Foreskin keratinocyte (primary cell): ENCODE measurements at places on chromosomes 6 and 20. TPM values are rescaled to one million over a fixed set of nuclear protein-coding genes. Genes with fewer than 3 reads are reported as not detected.

DNA sequence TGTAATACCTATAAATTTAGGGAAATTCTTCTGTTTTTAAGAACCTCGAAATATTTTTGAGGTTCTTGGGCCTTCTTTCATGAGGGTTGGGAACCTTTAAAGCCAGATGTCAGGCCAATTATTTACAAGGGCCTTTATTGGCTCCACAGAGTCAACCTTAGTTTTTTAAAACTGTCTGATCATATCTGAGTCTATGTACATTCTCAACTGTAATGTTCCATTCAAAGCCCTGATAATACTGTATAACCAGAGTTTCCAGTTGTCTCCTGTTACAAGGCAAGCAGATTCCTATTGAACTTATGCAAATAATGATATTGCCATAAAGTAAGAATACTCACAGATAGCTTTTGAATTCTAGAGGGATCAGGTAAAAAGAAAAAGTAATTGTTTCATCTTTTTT lies 545.5 kb downstream of the EPM2A start:
- DNase-seq = no peak

DNA sequence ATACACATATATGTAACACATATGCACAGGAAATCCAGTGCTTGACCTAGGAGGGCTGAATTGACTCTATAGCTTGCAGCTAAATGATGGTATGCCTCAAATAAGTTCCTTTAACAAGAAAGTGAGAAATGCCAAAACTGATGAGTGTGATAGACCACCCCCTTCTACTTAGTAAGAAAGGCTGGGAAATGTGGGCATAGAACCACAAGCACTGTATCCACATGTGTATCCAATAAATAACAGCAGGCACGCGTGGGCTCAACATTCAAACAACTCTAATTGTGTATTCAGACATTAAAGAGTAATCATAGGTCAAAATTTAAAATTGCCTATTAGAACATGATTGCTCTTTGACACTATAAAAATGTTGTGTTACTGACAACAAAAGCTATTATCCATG lies 54.1 kb downstream of the FAM83B start:
- no peak for DNase-seq

GRCh38 chr6:17957498-17957897 lies 29.9 kb downstream of the KIF13A start:
- DNase-seq = peak; percentile 34

DNA sequence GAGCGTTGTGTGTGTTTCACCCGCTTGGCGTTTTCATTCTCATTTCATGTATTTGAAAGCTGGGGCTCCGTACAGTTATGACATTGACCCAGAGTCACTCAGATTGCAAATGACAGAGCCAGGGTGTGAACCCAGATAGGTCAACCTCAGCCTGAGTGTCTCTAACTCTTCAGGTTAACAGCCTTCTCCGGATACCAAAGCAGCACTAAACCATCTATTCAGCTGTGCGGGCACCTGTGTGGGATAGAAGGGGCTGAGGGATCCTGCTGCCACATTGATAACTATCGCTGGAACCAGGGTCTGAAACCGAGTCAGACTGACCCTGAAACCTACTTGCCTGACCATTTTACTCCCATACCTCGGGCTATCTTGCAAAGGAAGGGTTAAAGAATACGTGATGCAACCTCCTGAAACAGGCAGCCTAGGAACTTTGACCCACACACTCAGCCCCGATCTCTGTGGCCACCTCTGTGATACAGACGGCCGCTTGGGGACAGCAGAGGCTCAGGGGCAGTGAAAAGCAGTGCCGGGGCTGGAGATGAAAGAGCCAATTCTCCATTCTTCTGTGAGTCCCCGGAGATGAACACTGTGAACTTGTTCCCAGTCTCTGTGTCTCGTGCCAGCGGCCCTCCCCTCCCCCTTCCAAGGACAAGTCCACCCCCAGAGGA lies 233.5 kb upstream of the QKI start:
- DNase-seq = no peak

DNA sequence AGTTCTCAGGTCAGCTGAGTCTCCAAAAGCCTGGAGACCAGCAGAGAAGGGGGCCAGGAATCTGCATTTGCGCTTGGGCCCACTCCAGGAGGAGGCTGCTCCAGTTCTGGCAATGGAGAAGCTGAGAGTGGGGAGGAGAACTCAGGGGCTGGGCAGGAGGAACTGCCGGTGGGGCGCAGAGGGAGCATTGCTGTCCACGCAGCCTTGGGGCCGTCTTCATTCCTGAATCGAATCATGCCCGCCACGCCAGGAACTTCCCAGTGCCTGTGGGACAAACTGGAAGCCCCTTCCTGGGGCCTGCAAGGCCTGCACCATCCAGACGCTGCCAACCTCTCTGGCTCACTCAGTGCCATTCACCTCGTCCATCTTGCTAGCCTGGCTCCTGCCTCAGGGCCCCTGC lies 16.9 kb downstream of the RAB44 start:
- no peak for DNase-seq

- no peak for DNase-seq
These were observed 337.9 kb upstream of the JAG1 start for GRCh38 chr20:11011653-11012052.

DNA sequence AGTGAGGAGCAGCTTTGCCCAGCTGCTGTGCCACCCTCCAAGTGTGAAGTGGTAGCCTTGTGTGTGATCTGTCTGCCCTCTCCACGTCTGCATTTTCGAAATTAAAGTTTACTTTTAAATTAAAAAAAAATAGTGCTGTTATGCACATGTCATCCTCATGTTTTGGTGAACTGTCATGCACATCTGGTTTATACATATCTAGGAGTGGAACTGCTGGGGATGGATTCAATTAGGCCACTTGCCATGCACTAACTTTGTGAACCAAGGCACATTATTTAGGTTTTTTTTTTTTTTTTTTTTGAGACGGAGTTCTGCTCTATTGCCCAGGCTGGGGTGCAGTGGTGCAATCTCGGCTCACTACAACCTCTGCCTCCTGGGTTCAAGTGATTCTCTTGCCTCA lies 3.6 kb downstream of the GTSF1L start:
- DNase-seq = no peak

GRCh38 chr20:36421641-36422040 lies 115.5 kb downstream of the DLGAP4 start:
- peak; percentile 78 for DNase-seq

DNA sequence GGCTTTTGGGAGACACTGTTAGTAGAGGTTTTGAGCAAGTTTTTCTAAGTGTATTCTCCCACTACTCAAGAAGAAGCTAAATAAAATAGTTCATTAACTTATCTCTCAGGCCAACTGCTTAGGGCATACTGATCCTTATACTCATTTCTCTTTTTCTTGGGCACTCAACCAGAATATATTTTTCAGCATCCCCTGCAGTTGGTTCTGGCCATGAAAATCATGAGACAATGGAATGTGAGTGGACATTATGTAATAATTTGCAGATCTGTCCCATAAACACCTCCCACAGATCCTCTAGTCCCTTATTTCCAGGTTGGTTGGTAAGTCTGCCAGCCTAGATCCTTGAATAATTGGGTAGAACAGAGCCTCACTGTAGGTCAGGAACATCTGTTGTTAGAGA lies 136.7 kb downstream of the AIG1 start:
- DNase-seq = no peak

DNA sequence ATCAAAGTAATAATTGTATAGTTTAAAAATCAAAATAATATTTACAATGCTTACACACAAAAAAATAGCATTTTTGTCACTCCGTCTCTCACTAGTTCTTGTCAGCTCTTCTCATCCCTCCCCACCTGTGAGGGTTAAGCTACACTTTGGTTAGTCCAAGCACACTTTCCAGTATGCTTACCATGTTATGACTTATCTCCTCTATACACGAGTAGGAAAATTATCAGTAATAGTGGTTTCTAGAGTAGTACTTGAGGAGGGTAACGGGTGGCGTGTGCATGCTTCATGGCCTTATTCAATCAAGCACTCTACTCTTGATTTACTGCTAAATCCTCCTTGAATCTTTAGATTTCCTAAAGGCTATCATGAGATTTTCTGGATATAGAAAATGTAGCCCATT lies 443.7 kb downstream of the UTRN start:
- DNase-seq = no peak

GRCh38 chr6:156599978-156600590 lies 177.1 kb upstream of the ARID1B start:
- no peak for DNase-seq

DNA sequence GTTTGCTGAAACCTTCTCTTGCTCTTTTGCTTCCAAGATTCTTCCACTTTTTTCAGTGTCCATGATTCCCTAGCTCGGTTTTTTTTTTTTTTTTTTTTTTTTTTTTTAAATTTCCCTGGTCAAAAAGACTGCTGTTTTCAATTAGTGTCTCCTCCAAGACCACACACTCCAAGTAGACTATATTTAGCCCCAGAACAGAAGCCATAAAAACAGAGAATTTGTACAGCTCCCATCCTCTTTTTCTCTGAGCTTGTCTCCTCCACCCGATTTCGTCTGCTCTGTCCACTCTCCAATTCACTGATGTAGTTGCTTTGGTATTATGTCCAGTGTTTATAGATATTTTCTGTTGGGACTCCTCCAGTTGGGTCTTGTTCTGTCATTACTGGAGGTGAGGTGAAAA lies 37.6 kb downstream of the RSPH3 start:
- DNase-seq = no peak

DNA sequence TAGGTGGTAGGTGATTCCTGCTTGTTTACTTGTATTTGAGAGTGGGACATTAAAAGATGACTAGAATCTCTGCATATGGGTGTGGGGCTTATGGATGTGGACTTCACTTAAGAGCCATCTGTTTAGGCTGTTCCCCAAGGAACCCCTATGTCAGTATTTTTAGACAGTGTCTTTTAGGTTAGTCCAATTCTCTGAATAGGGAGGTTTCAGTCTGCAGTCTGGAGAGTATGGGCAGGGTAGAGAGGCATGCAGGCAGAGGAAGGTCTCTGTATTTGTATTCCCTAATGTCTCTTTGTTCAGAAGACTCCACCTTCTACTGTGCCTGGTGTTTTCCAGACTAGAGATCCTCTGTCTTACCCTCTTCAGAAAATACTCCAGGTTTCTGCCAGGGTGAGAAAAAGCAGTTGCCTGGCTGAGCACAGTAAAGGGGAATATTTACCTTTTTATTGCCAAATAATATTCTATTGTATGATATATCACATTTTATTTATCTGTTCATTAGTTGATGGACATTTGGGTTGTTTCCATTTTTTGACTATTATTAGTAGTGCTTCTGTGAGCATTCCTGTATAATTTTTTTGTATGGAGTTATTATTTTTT lies 19.1 kb downstream of the SLX4IP start:
- DNase-seq = no peak

- DNase-seq = no peak
These were observed 586 bp upstream of the NUP153 start for GRCh38 chr6:17707371-17707651.

DNA sequence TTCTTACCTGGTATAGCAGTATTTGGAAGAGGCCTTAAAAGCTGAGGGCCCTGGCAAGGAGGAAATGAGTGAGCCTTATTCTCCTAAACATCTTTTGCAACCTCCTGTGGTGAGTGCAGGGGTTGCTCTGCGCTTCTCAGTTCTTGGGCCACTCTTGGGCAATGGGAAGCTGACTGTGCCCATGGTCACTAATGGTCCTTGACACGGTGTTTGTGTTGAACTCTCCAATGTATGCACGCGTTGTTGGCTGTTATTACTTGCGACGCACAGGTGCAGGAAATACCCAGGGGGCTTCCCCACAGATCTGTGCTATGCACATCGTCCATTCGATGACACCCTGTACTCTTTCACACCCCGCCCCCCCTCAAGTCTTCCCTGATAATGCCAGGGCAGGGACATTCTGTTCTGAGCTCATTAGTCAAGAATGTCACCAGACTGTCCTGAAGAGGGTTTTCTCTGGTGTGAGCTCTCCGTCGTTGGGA lies 79.7 kb downstream of the EDN1 start:
- DNase-seq = no peak

- no peak for DNase-seq
These were observed 7.9 kb upstream of the ABRACL start for GRCh38 chr6:139020689-139021088.

GRCh38 chr6:125811259-125811658 lies 20.5 kb downstream of the NCOA7 start:
- DNase-seq = no peak

- no peak for DNase-seq
These were observed 52.1 kb downstream of the IYD start for GRCh38 chr6:150420926-150421325.

DNA sequence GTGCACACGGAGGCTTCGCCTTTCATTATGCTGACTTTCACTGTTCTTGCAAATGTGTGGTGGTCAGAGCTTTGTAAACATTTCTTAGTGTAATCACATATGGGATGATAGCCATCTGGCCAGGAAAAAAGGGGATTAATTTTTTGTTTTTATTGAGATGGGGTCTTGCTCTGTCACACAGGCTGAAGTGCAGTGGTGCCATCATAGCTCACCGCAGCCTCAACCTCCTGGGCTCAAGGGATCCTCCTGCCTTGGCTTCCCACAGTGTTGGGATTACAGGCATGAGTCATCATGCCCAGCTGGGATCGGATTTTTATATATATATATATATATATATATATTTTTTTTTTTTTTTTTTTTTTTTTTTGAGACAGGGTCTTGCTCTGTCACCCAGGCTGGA lies 11.0 kb upstream of the TIAM2 start:
- no peak for DNase-seq

- DNase-seq = no peak
These were observed 196.5 kb downstream of the SLC35F1 start for GRCh38 chr6:118103381-118104146.

- DNase-seq = peak; percentile 30
These were observed 61.8 kb downstream of the EPB41L2 start for GRCh38 chr6:131001111-131001736.

GRCh38 chr6:160036790-160037206 lies 67.9 kb downstream of the IGF2R start:
- DNase-seq = peak; percentile 76

DNA sequence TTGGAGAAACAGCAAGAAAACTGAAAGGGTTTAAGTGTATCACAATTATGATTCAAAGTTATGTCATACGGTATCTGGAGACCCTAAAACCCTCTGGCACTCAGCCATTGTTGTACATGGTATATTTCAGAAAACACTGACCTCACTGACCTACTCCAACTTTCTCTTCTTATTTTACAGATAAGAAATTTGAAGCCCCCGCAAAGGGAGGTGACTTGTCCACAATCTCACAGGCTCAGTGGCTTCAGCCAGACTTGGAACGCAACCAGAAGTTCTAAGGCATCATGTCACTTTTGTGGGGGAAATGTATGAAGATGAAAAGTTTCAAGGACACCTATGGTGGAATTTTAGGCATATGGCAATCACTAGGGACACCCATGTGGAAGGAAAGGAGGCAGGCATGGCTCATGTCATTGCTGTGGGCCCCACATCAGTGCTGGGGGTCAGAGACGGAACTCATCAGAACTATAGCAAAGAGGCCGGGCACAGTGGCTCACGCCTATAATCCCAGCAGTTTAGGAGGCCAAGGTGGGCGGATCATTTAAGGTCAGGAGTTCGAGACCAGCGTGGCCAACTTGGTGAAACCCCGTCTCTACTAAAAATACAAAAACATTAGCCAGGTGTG lies 5.2 kb upstream of the TRIB3 start:
- DNase-seq = no peak

TCP11 gene
- total RNA-seq = 0.07 TPM in 1 of 2 replicates, not detected in the other

FAM209B gene
- total RNA-seq = 0.53 and 0.71 TPM in 2 replicates

GPR6 gene
- not detected in 2 replicates for total RNA-seq

ERVFRD-1 gene
- not detected in 2 replicates for total RNA-seq

TOMM34 gene
- total RNA-seq = 51.1 and 53.5 TPM in 2 replicates
